ENCODE measurements at places on chromosomes 5 and 9.

DNA sequence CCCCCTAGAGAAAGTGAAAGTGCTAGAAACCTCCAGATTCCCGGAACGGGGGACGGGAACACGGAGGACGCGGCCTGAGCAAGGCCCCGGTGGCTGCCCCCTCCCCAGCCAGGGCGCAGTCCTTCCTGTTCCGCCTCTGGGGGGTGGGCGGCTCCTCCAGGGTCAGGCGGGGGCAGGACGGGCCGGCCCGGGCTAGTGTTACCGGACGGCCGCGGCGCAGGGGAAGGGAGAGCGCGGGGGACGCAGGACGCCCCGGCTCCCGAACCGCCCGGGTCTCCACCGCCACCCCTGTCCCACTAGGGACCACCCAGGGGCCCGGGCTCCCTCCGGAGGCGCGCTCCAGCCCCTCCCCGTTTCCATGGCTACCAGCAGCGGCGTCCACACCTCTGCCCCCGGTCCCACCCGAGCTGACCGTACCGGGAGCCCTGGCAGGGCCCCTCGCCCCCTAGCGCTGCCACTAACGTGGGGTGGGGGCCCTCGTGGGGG lies 579 bp downstream of the SLC12A7 start:
- DNase-seq, result no peak

GRCh38 chr9:81083067-81083466 lies 606.3 kb downstream of the TLE1 start:
- peak; percentile 36 for DNase-seq

- no peak for DNase-seq
Measured at GRCh38 chr5:134445856-134446818, 34.5 kb upstream of the CDKN2AIPNL start.

DNA sequence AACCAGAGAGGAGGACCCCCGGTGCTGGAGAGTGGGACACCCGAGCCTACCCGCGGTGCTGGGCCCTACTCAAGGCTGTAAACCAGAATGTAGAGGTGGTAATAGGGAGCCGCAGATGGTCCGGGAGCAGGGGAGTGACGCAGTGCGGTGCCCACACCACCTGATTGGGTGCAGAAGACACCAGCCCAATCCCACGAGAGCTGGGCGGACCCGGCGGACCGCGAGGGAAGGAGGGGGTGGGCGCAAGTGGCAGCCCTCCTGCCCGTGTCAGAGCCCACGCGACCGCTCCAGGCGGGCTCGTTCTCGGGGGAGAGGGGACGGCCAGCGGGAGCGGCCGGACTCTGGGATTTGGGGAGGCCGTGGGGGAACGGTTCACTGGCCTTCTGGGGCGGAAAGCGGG lies 71.2 kb downstream of the C9orf50 start:
- peak; percentile 57 for DNase-seq

DNA sequence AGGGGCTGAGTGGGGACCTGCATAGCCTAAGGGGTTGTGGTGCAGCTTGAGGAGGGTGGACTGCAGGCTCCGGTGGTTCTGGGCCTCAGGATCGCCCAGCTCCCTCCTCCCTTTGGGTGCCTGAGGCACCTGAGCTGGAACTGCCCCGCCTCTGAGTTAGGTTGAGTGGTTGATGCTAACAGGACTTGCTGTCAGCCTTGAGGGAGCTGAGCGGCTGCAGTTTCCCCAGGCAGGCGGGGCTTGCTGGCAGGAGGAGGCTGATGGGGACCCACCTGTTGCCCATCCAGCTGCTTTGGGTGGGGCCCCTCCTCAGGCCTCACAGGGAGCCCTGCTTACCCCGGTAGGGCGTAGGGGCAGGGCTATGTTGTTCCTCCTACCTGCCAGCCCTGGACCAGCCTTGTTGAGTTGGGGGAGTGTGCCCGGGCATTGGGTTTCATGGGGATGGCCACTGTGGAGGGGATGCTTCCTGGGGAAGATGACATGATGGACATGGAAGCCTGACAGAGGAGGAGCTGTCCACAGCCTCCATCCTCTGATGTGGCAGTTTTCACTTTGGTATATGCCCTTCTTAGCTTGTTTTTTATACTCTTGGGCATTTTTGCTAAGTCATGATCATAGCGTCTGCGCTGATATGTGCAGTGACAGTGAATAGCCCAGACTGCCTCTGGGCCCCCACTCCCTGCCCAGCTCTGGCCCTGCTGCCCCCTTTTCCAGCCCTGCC lies 14.3 kb downstream of the WNK2 start:
- no peak for DNase-seq

GRCh38 chr5:13510616-13511015 lies 433.9 kb downstream of the DNAH5 start:
- DNase-seq, result no peak

- no peak for DNase-seq
Measured at GRCh38 chr9:97487861-97488260, 13.6 kb upstream of the TMOD1 start.

GRCh38 chr5:177310332-177310731 lies 1.4 kb downstream of the MXD3 start:
- DNase-seq, result no peak

GRCh38 chr9:91089405-91090129 lies 272.2 kb downstream of the AUH start:
- peak; percentile 77 for DNase-seq

DNA sequence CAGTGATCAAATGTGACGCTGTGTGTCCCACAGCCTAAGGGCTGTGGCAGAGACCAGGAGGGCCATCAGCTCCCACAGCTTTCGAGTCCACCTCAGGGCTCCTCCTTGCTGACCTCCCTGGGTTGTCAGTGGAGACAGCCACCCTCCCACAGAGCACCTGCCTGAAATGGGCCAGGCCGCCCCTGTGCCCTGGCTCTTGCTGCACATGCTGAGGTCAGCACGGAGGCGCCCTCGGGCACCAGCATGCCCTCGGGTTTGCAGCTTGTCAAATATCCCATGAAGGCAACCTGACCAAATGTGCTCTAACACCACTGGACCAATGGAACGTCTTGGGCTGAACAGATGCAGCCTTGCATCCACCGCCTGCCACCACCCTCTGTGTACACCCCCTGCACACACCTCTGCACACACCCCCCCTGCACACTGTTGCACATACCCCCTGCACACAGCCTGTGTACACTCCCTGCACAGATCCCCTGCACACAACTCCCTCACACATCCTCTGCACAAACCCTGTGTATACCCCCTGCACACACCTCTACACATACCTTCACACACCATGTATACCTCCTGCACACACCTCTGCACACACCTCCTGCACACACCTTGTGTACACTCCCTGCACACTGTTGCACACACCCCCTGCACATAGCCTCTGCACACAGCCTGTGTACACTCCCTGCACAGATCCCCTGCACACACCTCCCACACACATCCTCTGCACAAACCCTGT lies 2.0 kb upstream of the CEP72 start:
- no peak for DNase-seq

DNA sequence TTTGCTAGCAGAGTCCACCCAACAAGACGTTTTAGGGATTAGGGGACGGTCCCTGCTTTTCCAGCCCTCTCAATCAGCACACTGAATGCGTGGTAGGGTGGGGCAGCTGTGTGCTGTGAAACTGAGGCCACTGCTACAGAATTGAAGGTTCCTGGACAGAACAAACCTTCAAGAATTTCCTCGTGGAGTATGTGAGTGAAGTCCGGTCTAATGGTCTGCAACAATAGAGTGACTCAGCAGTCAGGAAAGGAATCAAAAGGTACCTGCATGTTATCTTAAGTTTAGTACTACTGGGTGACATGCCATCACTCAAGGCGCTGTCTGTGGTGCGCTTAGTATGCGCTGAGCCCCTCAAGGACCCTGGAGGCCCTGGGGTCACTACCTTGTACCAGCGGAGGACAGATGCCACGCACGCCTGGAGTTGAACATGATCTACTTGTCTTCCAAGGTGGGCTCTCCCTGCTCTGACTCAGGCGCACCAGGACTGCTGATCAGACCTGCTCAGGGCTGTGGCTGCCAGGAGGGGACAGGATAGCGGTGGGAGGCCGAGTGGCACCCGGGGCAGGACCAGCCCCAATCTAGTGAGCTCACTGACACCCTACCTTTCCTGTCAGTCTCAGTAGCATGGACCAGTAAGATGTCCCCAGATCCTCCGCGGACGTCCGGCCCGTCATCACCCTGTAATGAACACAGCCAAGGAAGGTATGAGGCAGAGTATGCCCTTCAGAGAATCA lies 50.5 kb downstream of the PRRT1B start:
- peak; percentile 26 for DNase-seq

All from fibroblast of pulmonary artery (primary cell).